ENCODE measurements at places on chromosomes 6 and 20.

DNA sequence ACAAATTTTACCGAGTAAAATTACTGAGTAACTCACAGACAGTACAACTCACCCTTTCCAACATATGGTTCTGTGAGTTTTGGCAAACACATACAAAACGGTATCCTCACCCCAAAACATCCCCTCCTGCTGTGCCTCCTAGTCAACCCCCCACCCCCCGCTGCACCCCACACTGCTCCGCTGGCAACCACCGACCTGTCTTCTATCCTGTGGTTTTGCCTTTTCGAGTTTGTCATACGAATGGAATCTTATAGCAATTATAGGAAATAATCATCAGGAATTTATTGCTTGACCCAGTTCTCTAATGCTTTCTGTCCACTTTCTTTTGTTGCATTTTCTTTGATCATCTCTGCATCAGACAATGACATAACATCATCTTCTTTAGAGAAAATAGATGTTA, 312.3 kb downstream of the KIF16B start:
- no peak for DNase-seq

GRCh38 chr20:59356662-59357165, 56.3 kb downstream of the EDN3 start:
- DNase-seq: no peak

- no peak for DNase-seq
Observed at GRCh38 chr6:90892271-90892670, 305.4 kb upstream of the MAP3K7 start.

DNA sequence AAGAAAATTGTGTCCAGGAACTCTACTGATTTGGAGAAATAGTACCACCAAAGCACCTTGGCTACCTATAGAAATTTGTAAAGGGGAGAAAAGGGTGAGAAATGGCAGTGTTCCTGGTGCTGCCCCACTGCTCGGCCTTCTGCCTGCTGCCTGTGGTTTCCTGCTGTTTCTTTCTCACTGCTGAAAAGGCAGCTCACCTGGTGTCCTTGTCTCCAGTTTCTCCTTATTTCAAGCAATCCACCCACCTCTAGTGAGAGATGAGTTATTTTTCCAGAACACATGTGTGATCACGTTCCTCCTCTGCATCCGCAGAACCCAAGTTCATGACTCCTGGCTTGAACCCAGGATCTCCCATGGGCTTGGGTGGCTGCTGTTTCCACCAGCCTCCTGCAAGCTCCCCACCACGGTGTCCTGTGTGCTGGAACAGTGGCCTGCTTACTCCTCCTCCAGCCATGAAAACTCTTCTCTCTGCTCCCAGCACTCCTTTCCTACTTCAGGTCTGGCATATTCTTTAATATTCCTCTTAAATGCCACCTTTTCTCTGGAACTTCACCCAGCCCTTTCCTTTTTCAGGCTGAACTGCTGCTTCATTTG, 48.9 kb downstream of the ELOVL2 start:
- DNase-seq: no peak

DNA sequence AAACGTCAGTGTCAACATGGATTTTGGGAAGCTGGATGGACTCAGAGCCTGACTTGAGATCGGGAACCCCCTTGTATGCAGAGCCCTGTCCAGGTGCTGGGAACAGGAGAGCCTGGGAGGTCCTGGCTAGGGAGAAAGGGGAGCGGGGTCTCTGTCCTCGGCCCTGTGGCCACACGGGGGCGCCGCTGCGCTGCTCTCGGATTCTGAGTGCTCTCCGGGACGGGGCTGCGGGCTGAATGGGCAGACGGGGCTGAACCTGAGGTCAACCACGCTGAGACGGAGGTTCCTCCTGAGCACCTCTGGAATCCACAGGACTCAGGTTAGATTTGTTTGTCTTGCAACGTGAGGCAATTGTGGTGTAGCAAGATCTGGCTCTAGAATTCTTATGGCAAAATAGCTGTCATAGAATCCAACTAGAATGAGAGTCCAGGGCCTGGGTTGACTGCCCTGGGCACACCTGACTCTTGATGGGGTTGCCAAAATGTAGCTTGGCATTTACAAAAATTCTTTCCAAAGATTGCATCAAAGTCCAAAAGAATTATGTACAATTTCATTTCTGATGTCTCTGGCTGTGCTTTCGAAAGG, 20.6 kb upstream of the HLA-F start:
- peak; percentile 15 for DNase-seq

- DNase-seq: no peak
Observed at GRCh38 chr6:142507065-142507464, 205.3 kb downstream of the ADGRG6 start.

GRCh38 chr20:44024820-44025580, 110.3 kb downstream of the TOX2 start:
- DNase-seq: no peak

DNA sequence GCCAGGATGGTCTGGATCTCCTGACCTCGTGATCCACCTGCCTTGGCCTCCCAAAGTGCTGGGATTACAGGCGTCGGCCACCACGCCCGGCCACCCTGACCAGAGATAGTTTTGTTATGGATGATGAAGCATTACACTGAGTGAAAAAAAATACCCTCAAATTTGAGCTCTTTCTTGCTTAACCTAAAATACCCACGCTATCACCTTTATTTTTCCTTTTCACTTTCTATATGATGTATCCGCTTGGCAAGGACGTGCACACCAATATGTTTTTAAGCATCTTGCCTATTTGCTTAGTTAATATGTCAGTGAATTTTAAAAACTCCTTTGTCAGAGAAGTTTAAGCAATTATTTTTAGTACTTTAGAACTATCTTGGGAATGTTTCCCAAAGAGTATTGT, 150.4 kb downstream of the INSM1 start:
- no peak for DNase-seq

DNA sequence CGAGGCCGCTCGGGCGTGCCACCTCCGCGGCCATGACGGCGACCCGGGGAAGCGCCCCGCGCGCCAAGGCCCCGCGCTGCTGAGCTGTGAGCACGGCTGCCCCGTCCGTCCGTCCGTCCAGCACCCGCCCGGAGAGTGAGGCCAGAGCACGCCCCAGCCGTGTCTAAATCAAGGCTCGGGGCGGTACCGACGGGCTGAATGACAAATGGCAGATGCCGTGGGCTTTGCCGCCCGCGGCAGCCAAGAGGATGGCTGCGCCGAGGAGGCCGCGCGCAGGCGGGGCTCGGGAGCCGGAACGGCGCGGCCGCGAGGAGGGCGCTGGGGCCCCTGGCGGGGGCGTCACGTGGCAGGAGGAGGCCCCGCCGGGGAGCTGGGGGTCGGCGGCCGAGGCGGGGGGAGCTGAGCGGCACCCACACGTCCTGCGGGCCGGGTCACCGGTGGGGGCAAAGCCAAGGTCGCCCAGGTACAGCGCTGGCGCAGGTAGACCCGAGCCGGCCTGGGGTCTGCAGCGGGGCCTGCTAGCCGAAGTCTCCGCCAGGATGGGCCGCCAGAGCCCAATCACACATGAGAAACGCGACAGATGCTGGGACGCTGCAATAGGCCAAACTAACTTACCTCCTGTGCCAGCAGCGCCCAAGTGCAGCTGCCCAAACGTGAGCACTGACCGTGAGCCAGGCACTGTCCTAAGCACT, at the start of gene PLAGL1:
TSS of gene PLAGL1 (minus strand) at position 140 of the 692 bp plus-strand sequence. CDS start 60,123 bp downstream, outside the sequence.
- DNase-seq: peak; percentile 69

GRCh38 chr6:4559281-4559875, 216.8 kb upstream of the CDYL start:
- no peak for DNase-seq

DNA sequence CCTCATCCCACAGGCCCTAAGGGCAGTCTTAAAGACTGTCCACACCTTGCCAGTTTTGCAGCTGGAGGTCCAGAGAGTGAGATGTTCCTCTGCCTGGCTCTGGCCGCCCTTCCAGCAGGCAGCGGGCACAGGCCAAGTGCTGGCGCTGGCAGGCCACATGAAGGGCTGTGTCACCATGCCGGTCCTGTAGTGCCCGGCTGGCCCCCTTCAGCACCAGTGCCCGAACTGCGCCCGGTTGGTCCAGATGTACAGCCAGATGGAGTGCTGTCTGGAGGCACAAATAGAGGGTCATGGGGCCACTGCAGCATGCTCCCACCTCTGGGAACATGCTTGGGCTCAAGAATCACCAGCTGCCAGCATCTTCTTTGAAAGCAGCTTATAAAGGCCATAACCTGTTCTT, 3.8 kb downstream of the NFKBIE start:
- DNase-seq: no peak

DNA sequence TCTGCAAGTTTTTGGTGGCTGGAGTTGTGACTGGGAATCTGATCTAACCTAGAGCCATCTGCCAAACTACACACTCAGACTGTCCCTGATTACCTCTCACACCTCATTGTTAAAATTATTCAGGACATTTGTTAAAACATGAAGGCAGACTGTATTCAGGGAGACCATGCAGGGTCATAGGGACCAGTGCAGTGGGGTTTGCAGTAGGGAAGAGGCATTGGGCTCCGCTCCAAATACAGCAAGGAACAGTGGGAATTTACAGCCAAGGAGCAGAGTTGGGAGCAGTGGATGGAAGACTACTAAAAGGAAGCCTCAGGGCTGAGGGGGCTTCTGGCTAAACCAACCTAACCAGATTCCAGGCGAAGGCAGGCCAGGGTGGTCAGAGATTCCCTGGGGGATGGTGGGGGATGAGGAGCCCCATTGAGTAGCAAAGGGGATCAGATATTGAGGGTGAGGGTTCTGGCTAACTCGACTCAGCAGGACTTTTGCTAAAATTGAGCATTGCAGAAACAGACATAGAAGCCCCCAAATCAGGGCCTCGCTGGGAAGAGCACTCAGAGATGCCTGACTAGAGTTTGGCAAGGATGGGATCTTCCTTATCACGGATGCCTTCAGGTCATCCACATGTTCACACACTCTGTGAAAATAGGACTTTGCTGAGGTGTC, 172.0 kb downstream of the ZDHHC14 start:
- DNase-seq: no peak

DNA sequence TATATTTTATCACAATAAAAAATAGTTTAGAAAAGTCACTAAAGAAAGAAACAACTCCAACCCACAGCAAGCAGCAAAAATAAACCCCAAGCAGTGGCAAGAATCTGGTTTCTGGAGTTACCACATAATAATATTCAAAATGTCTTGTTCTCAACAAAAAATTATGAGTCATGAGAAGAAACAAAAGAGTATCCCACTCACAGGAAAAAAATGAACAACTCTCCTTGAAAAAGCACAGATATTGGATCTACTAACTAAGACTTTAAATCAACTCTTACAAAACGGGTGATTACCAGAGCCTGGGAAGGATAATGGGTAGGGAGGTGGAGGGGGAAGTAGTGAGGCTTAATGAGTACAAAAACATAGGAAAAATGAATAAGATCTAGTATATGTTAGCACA, 425.6 kb downstream of the PLCB1 start:
- DNase-seq: peak; percentile 76

DNA sequence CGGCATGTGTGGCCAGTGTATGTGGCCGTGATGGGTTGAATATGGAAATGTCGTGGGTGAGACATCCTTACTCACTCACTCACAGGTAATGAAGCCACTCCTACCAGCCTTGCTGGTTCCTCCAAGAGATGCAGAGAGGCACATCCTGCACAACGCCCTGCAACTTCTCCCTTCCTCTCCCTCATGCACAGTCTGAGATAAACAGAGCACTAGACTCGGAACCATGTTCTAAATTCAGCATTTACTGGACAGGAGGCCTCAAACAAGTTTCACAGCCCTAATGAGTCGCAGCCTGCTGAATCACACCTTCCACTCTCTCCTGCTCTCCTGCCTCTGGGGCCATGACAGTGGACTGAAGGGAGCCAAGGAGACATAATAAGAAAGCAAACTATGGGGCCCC, 91.2 kb downstream of the ISM1 start:
- no peak for DNase-seq

DNA sequence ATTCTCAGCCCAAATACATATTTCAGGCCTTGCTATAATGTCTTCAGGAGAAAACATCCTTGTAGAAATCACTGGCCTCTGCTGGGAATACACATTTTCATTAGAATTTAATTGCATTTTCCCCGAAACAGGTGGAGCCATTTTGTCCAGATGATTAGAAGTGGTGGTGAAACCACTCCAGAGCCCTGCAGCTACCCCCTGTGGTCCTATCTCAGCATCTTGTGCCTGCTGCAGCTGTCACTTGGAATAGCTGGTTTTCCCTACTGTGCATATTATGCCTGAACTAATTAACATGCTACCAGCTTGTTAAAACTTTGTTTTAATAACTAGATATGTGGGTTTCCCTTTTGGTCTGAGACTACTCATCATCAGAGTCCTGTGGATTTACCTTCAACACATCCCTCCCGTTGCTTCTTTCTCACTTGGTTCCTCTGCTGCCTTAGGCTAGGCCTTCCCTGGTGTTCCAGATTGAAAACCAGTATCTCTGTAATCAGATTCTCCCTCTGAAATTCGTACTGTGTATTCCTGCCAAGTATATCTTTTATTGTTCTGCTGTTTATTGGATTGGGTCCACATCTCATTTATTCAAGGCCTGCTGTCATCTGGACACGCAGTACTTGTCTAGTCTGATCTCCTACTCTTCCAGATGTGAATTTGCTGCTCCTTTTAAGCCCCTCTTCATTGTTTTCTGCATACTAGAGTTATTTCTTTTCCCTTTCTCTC, 15.2 kb downstream of the DNAH8 start:
- no peak for DNase-seq

- DNase-seq: no peak
Observed at GRCh38 chr6:32666420-32667300, at the start of gene HLA-DQB1. TSS of gene HLA-DQB1 (minus strand) at chr6:32666657. CDS start at chr6:32666607, 50 bp downstream.

- DNase-seq: no peak
Observed at GRCh38 chr6:127635091-127635490, 58.1 kb downstream of the C6orf58 start.

- peak; percentile 88 for DNase-seq
Observed at GRCh38 chr6:160141001-160141726, 19.5 kb downstream of the SLC22A1 start.

- DNase-seq: no peak
Observed at GRCh38 chr20:34720266-34720665, 16.1 kb downstream of the TP53INP2 start.

DNA sequence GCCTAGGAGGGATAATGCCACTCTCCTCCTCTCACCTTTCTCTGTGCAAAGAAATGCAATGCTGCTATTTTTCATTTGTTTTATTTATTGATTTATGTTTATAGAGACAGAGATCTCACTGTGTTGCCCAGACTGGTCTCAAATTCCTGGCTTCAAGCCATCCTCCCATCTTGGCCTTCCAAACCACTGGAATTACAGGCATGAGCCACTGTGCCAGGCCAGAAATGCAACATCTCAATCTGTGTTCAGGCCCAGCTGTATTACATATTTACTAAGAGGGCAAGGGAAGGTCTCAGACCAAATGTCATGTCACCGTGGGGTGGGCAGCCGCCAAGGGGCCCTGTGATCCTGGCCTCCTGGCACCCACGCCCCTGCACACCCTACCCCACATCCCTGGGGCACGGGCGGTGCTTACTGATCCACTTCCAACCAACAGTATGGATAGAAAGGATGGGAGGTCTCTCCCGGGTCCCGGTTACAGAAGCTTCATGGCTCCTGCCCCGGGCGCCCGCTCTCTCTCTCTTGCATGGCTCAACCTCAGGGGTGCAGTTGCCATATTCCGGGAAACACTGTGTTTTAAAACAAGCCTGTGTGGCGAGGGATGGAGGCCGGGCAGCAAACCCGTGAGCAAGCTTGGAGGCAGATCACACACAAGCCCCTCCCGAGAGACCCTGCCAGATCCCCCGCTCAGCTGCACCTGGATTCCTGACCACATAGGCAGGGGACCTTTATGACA, 111.8 kb downstream of the AGPAT4 start:
- peak; percentile 74 for DNase-seq

- peak; percentile 70 for DNase-seq
Observed at GRCh38 chr6:26087284-26088115, at the start of gene HFE. TSS of gene HFE (plus strand) at chr6:26087429. CDS start at chr6:26087441, 12 bp downstream.

GRCh38 chr6:14472986-14473337, 355.4 kb downstream of the CD83 start:
- DNase-seq: no peak

GRCh38 chr20:4130404-4131189, 115.2 kb upstream of the RNF24 start:
- peak; percentile 46 for DNase-seq

Data from fibroblast of the aortic adventitia (primary cell).